ENCODE measurements at places on chromosomes 11 and 22.
A peak's percentile ranks its signal among the peaks of the same experiment; 100 is the strongest.

DNA sequence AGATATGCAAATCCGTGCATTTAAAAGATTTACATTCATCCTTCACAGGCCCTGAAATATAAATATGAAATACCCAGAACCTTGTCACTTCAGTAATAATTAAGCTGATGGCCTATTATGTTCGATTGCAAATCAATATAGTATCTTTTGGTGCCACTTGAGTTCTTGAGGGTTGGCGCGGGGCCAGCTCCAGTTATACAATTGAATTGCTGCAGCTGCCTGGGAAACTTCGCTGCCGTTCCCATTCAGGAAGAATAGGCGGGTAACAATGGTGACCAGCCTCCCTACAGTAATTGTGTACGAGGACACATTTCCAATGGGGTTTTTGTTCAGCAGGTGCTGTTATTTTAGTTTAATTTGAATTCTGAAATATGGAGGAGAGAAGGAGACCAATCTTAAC lies 451.2 kb downstream of the INSC start:
- no peak for DNase-seq

GRCh38 chr11:1923201-1923956 lies 3.9 kb downstream of the TNNT3 start:
- DNase-seq = no peak

- no peak for DNase-seq
Observed at GRCh38 chr11:62153087-62153395, 29.2 kb downstream of the INCENP start.

DNA sequence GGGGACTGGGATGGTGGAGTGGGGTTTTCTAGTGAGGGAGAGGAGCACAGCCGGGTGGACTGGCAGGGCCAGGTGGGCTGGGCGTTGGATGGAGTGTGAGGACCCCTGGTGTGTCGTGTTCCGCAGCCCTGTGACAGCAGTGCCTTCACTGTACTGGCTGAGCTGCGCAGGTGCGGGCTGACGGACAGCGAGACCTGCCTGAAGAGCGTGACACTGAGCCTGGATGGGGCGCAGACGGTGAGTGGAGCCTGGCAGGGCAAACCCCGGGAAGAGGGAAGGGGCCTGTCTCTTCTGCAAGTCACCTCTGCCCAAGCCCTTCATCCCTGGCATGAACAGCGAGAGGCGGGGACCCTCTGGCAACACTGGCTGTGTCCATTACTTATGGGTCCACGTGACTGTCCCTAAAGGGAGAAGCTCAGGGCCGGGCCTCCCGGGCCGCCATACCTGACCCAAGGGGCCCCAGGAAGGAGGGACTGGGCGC lies 10.0 kb downstream of the MUC5AC start:
- DNase-seq = no peak

DNA sequence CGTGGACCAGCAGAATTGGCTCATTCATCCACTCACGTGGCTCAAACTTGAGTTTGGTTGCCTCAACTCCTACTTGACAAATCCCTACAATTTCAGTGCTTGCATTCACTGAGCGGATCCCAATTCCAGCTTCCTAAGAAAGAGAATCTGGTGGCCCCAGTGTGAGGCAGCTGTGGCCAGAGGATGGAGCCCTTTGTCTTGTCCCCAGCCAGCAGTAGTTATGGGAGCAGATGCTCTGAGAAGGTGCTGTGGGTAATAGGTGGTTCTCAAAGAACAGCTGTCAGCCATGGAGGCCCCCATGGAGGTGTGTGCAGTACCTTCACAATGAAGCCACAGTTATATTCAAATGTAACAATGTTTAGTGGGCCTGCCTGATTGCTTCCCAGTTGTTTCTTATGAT lies 39.3 kb downstream of the KREMEN1 start:
- no peak for DNase-seq

- DNase-seq = no peak
Observed at GRCh38 chr11:61529537-61530225, 21.1 kb downstream of the LRRC10B start.

GRCh38 chr11:114586797-114587196 lies 8.8 kb downstream of the NXPE4 start:
- no peak for DNase-seq

DNA sequence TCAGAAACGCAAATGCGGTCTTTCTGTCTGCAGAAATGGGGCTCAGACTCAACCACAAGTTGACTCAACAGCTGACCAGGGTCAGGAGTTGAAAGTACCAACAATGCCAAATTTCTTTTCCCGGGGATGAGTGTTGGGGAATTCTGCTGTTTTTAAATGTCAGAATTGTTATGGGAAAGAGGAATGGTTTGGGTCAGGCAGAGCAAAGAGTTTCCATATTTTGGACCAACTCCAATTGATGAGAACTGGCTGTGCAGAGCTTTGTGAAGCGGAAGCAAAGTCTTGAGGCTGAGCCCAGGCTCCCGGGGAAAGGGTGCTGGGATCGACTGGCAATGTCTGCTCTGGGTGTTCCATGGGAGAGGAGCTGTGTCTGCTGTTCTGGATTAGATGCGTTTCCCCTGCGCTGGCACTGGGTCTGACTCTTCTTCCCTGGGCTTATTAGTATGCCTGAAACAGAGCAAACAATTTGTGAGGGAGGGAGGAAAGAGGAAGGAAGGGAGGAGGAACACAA lies 36.2 kb downstream of the TXN2 start:
- DNase-seq = no peak

DNA sequence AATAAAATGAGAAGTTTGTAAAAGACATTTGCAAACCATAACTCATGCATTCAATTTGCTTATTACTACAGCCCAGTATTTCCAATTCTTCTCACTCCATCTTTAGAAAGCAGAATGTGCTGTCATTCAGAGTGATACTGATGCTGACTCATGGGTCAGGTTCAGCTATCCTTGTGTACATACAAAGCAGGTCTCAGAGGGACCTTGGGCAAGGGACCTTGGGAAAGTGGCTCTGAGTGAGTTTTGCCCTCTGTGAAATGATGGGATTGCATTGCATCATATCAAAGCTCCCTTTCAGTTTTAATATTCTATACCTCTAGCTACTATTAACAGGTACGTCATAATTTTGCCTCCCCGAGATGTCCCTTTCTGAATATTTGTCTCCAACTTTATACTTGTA lies 848.7 kb downstream of the OPCML start:
- no peak for DNase-seq

- no peak for DNase-seq
Observed at GRCh38 chr11:99241066-99241465, 220.3 kb downstream of the CNTN5 start.

GRCh38 chr22:27100789-27101188 lies 443.4 kb downstream of the MIAT start:
- DNase-seq = no peak

GRCh38 chr11:93075782-93076181 lies 106.3 kb downstream of the MTNR1B start:
- DNase-seq = no peak

DNA sequence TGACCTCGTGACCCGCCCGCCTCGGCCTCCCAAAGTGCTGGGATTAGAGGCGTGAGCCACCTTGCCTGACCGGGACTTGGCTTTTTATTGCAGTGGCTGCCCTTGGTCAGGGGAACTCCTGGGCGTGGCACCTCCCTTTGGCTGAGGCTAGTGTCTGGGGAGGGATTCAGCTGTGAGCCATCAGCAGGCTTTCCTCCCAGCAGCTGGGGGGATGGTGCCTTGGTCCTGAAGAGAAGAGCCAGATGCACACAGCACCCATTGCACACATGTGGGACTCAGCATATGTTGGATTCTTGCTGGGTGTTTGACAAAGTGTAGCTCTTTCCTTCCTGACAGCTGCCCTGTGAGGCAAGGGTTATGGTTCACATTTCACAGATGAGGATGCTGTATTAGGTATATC lies 8.4 kb downstream of the CYTH4 start:
- DNase-seq = no peak

DNA sequence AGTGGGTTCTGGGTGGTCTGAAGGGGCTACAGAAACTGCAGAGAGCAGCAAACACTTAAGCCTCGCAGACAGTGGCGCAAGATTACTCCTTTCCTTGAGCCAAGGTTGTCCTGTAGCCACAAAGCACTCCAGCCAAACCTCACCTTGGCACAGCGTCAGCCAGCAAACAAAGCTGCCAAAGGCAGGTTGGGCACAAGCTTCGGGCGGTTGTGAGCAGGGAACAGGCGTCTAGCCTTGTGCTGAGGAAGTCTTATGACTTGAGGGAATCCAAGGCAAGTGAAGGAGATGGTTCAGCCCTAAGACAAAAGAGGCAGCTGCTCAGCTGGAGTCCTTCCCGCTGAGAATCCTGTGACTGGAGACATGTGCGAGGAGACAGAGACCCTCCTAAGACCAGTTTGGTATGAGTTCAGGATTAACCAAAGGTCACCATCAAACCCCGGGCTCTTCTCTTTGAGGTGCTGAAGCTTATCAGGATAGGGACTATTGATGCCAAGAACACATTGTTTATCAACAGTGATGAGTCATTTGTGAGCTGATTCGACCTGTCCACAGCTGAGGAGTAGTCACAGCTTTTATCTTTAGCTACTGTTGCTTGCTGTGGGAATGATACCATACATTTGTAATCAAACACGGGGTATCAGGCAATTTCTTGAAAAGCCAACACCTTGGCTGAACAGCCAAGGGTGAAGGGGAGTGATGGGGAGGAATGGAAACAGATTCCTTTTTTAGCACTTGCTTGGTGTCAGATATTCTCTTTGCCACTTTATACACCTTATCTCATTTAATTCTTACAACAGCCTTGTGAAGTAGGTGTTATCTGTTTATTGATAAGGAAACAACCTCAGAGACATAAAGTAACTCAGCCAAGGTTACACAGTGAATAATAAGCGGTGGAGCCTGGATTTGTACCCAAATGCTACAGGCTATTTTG lies 4.6 kb downstream of the ADM start:
- DNase-seq = no peak

- no peak for DNase-seq
Observed at GRCh38 chr11:8584082-8584481, 9.9 kb downstream of the STK33 start.

- no peak for DNase-seq
Observed at GRCh38 chr11:35313066-35313759, 106.1 kb downstream of the SLC1A2 start.

GRCh38 chr11:133833898-133834681 lies 11.2 kb downstream of the SPATA19 start:
- DNase-seq = no peak

GRCh38 chr11:64814712-64815187 lies 4.4 kb upstream of the MEN1 start:
- DNase-seq = no peak

GRCh38 chr11:80136991-80137390 lies 696.2 kb upstream of the TENM4 start:
- no peak for DNase-seq

- DNase-seq = no peak
Observed at GRCh38 chr11:129287920-129288319, 87.7 kb upstream of the BARX2 start.

DNA sequence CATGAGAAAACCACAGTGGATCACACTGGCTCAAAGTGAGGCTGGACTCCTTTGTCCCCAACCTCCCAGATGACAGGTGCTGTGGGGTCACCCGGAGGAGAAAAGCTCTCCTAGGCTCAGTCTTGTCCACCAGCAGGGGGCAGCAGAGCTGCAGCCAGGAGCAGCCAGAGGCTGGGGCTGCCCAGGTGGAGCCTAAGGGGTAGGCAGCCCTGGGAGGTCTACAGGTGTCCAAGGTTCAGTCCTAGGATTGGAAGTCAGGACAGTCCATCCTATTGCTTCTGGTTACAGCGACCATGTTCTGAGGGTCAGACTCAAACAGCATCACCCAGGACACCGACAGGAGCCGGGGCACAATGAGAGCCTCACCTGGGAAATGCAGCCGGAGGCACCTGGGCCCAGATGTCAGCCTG lies 77.6 kb upstream of the IGLL5 start:
- peak; percentile 53 for DNase-seq

DNA sequence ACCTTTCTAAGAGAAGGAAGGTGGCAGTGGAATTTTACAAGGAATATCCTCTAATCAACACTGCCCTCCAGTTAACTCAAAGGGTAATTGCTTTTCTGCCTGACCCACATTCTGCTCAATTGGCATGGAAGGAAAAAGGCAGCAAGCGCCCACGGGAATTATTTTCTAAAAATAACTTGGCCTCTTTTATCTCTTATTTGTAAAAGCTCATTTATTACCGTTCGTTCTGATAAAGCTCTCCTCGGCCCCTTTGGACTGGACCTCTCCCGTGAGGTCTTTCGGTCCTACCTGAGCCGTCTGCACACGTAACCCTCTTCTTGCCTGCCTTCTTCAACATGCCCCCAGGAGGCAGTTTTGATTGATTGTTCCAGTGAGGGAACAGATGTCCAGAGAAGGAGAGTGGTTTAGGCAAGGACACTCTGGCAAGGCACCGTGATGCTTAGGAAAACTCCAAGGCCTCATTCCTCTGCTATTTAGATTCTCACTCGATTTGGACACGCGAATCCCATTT lies 53.2 kb upstream of the CRTAM start:
- no peak for DNase-seq

DNA sequence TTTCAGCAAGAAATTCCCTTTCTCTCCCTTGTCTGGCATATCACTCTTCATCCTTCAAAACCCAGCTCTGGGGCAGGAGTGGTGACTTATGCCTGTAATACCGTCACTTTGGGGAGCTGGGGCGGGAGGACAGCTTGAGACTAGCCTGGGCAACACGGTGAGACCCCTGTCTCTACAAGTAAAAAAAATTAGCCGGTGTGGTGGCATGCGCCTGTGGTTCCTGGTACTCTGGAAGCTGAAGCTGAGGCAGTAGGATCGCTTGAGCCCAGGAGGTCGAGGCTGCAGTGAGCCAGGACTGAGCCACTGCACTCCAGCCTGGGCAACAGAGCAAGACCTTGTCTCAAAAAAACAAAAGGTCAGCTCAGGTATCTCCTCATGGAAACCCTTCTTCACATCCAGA lies 1.4 kb upstream of the RCE1 start:
- no peak for DNase-seq

DNA sequence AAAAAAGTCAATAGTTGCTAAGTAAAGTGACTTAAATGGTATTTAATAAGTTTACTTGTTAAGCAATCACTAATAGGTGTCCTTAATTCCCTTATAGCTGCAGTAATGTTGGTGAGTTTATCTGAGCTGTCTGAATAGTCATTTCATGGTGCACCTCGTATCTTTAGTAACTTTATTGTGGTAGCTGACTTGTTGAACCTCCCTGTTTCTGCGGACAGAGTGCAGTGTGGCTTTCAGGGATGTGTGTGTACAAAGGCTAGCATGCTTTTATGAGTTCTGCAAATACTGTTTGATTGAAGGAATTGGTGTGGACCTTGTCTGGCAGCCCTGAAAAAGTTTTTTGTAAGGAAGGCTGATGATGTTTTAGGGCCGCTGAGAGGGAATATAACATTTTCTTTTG lies 2.6 kb downstream of the ZNRF3 start:
- no peak for DNase-seq

DNA sequence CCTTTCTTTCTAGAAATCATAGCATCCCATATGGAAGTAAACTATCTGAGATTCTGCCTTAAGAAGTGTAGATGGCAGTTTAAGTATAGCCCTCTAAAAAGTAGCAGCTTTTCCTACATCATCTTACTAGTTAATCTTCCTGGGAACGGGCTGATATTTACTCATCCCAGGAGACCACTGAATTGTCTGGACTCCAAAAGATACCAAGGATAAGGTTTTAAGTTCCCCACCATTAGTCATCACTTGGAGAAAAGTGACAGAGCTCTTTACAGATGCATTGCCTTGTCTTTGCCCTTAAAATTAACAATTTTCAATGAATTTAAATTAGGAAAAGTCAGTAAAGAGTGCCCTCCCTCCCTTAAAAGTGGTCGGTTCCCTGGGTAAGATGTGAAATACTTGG lies 129.5 kb downstream of the MAML2 start:
- DNase-seq = no peak

GRCh38 chr11:22521226-22521625 lies 104.4 kb downstream of the FANCF start:
- DNase-seq = no peak

- DNase-seq = no peak
Observed at GRCh38 chr11:64712430-64713015, 10.5 kb downstream of the NRXN2 start.

- DNase-seq = no peak
Observed at GRCh38 chr11:69087811-69088210, 39.1 kb downstream of the TPCN2 start.
